ENCODE measurements at places on chromosomes 3 and 15.

GRCh38 chr15:90705212-90705611 lies 11.9 kb upstream of the BLM start:
- no peak for DNase-seq

- DNase-seq = peak; percentile 26
Observed at GRCh38 chr3:72997421-72997961, 880 bp downstream of the PPP4R2 start.

GRCh38 chr15:70046679-70047369 lies 50.9 kb downstream of the TLE3 start:
- no peak for DNase-seq

GRCh38 chr3:46491089-46492070 lies 6.4 kb upstream of the RTP3 start:
- no peak for DNase-seq

DNA sequence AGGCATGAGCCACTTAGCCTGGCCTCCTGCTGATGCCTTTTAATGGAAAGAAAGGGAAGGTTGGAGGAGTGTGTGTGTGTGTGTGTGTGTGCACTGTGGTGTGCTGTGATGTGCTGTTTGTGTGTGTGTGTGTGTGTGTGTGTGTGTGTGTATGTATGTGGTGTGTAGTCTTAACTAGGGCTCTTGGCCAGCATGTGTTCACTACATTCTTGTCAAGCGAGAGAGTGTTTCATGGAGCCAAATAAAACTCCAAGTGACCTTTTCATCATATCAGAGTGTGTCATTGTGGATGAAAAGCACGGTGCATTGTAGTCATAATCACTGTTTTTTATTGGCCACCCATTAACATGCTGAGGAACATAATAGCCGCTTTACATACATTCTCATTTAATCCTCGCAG lies 30.8 kb upstream of the BHLHE40 start:
- DNase-seq = no peak

- no peak for DNase-seq
Observed at GRCh38 chr3:179953993-179954870, 82.5 kb downstream of the PEX5L start.

GRCh38 chr3:33645060-33645647 lies 72.9 kb downstream of the CLASP2 start:
- DNase-seq = no peak

- no peak for DNase-seq
Observed at GRCh38 chr3:111277226-111277625, 205.6 kb downstream of the NECTIN3 start.

DNA sequence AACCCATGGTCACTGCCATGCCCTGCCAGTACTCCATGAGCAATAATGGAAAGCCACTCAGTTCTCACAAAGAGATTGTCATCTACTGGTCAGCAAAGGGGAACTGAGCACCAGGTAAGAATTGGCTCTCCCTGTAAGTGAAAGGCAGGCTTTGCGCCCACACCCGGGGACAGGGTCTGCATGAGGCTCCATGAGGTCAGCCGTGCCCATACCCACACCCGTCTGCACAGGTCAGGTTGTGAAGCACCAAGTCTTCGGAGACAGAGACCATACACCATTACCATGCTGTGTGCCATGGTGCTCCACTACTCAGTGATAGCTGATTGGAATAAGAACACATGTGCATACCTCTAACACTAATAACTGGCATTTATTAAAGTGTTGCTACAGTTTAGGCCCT lies 322.9 kb downstream of the EPHB1 start:
- no peak for DNase-seq

GRCh38 chr3:39050029-39050428 lies 1.7 kb downstream of the SCN11A start:
- no peak for DNase-seq

DNA sequence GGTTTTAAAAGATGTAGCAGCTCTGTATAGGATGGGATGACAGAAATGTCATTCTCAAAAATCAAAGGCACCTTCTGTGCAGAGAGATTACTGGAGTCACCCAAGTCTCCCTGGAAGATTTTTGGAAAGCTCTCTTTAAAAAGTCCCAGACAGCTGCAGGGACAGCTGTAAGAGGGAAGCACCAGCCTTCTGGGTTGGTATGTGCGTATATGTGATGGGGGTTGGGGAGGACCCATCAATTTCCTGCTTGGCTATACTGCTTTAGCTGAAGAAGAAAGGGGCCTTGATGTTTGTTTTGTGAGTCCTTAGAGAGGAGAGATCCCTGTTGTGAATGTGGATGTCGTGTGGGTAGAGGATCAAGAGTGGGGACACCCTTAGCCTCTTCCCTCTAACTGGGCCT lies 5.4 kb upstream of the SEC11A start:
- no peak for DNase-seq

DNA sequence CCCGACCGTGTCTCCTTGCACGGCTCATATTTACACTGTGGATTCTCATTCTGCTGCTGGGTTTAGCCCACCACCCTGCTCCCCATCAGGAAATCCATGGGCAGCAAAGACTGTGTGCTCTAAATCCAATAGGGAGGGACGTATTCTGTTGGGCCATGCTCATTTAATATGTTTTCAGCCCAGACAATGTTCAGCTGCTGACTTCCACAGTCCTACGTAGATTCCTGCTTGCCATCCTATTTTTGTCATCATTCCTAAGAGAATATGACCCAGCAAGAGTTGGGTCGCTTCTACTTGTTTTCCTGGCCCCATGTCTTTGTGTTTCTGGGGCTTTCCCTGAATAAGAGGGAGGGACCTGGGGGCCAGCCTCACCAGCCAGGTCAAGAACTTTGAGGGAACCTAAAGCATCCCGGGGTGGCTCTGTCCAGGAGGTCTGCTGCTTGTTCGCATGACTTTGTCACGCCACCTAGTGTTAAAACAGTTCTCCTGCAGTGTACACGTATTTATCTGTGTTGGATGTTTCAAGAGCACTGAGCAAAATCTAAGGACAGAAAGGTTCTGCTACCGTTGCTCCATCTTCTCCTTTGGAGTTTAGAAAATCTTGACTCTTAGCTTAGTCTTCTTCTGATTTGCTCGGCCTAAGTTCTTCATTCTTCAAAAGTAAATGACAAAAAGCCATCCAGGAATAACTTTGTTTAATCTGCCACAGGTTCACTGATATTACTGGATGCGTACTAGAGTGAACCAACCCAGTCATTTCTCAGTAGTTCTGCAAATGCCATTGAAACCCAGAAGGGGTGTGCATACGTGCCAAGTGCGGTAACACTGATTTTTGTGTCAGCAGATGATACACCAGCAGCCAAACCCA lies 79.8 kb upstream of the NR2E3 start:
- DNase-seq = peak; percentile 24

- no peak for DNase-seq
Observed at GRCh38 chr15:65532738-65533051, 2.4 kb downstream of the HACD3 start.

- no peak for DNase-seq
Observed at GRCh38 chr3:184780981-184781515, 30.9 kb upstream of the VPS8 start.

DNA sequence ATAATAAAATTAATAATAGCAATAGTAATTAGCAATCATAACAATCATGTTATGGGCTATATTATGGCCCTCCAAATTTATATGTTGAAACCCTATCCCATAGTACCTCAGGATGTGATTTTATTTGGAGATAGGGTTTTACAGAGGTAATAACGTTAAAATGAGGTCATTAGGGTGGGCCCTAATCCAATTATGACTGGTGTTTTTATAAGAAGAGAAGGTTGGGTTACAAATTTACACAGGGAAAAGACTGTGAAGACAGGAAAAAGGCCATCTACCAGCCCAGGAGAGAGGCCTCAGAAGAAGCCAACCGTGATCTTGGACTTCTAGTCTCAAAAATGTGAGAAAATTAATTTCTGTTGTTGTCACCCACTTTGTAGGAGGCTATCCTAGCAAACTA lies 353.1 kb downstream of the CHL1 start:
- DNase-seq = no peak

DNA sequence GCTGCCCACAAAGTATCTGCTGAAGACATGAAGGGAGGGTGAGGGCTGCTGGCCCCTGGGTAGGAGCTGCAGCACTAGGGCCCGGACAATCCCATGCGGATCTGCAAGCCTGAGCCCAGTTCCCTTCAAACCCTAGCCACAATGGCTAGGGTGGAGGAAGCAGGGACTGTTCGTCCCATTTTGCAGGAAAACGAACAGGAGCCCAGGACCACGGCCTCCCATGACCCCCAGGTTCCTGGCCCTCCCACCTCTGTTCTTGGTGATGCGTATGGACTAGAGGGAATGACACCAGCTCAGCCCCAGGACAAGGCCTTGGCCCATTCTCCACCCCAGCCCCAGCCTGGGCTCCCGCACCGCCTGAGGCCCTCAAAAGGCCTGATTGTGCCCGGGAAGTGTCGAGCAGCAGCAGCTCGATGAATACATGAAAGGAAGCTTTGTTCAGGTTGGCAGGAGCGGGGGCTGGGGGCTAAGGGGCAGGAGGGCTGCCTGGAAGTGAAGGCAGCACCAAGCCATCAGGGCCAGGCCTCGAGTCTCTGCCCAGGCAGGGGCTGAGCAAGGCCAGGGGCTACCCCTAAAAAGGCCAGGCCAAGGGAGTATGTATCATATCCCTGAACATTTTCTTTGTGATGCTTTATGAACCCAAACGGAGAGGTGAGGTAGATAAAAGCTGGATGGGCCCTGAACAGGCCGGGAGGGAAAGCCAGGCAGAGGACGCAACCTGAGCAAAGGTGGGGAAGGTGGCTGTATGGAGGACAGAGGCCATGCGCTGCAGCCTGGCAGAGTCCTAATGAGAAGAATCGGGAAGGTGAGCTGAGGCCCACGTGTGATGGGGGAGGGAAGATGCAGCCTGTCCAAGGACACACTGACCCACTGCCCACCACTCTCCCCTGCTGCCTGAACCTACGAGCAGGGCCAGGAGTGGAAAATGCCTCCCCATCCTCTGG lies 12.2 kb downstream of the SEMA7A start:
- no peak for DNase-seq

- no peak for DNase-seq
Observed at GRCh38 chr15:68235022-68235421, 5.5 kb upstream of the CLN6 start.

DNA sequence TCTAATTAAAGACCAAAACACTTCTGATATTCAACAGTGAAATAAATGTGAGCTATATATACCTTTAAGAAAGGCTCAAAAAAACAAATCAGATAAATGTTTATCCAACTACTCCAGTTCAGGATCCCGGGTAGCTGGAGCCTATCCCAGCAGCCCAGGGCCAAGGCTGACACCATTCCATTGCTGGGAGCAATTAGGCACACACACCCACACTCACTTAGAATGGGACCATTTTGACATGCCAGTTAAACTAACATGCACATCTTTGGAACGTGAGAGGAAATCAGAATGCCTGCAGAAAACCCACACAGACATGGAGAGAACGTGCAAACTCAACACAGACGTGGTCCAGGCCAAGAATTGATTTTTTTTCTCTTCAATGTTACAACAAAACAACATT lies 30.0 kb upstream of the PLSCR4 start:
- no peak for DNase-seq

GRCh38 chr3:50986726-50987125 lies 312.0 kb downstream of the DOCK3 start:
- no peak for DNase-seq

GRCh38 chr3:178513546-178514380 lies 22.5 kb upstream of the KCNMB2 start:
- no peak for DNase-seq

- DNase-seq = no peak
Observed at GRCh38 chr15:22978691-22979237, 1.4 kb downstream of the CYFIP1 start.

GRCh38 chr15:57865294-57865693 lies 158.8 kb downstream of the POLR2M start:
- no peak for DNase-seq

GRCh38 chr3:150653110-150653561 lies 50.0 kb downstream of the SELENOT start:
- DNase-seq = no peak

- DNase-seq = no peak
Observed at GRCh38 chr15:101558221-101558941, 68.9 kb upstream of the PCSK6 start.

- no peak for DNase-seq
Observed at GRCh38 chr15:39478996-39479395, 101.9 kb upstream of the THBS1 start.

DNA sequence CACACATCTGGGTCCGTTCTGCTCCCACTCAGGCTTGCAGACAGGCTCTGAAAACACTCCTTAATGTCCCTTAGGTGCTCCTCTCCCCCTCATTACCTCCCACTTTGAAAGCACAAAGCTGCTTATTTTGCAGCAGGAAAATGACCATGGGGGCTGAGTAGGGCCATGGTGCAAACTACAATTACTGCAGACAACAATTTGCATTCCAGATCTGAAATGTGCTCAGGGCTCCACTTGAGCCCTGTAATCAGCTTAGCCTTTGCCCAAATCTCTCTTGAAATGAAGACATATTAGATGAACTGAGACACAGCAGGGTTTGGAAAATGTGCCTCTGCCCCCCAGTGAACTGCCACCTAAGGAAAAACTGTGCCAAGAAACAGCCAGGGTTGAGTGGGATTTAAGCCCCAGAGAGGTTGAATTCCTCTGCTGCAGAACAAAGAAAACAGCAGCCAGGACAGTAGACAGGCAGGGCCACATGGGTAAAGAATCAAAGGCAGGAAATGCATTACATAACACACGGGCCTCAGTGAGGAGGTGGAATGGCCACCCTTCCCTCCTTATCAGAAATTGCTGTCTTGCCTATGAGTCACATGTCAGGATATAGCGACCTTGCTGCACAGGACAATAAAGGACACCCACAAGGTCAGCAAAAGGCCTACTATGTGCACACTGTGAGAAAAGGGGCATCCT lies 126.8 kb upstream of the ARHGEF3 start:
- DNase-seq = no peak

- DNase-seq = no peak
Observed at GRCh38 chr3:108450444-108450843, 60.0 kb downstream of the MYH15 start.

DNA sequence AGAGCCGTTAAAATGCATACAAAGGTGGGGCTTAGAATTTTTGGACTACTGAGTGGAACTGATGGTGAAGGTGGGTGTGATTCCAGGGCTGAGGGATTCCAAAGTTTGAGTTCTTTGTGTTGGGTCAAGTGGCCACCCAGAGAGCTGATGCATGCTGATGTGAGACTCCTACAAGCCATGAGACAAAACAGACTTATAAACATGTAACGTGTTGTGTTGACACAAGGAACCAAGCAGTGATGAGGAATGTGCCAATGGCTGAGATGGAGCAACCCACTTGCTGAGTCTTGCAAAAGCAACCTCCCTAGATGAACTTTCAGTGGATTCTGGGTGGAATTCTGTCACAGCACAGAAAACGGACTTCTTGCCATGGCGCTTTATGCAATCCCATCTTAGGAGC lies 289.0 kb downstream of the TLE3 start:
- DNase-seq = no peak

All from stimulated activated CD4-positive, alpha-beta T cell treated with anti-CD3 and anti-CD28 coated beads, Interleukin-12 subunit alpha, Interleukin-12 subunit beta, amount 100 ng/mL, for 48 hours (primary cell).